Suppressor macrophage treated with lipopolysaccharide for 4 hours (primary cell): ENCODE measurements at places on chromosomes 12 and 14.

- DNase-seq: no peak
Observed at GRCh38 chr14:58861586-58861985, 223.8 kb downstream of the DACT1 start.

DNA sequence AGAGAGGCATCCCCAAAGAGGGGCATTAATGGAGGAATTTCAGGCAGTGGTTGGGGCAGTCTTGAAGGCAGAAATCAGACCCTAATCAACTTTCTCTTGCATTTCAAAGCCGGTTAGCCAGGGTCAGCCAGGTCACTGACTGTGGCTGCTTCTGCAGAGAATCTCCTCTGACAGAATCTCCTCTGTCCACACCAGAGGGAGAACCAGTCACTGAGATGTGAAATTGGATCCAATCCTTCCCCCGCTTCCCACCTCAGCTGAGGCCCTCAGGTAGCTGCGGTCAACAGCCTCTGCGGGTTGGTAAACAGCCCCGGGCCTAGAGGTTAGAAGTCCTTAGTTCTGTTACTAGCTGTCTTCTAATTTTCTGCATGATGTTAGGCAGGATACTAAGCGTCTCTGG lies 39.8 kb upstream of the NUAK1 start:
- no peak for DNase-seq

DNA sequence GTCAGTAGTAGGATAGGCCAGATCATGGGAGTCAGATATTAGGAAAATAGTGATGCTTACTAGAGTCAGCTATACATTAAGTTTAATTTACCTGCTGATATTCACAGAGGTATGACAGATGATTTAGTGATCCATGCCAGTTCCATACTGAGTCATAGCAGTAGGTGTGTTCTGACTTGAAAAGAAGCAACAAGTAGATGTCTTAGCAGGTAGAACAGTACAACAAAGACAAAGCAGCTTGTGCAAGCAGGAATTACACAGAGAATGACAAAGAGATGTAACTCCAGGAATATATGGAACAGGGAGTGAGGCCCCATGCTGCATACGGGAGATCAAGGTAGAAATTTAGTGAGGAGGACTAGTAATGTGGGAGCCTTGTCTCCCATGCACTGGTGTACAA lies 556.9 kb downstream of the SLC16A7 start:
- no peak for DNase-seq

DNA sequence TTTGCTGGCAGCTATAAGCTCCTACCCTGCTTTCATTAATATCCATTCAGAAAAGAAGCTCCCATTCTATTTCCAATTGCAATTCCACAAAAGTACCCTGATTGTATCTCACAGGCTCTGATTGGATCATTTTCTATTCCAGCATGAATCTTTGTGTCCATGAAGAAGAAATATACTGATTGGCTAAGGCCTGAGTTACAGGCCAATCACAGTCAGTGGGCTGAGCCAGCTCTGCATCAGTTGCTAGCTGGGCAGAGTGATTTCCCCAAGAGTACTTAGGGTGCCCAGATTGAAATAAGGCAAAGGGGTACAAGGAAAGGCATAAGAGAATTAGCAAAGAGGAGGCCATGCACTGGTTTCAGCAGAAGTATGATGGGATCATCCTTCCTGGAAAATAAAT lies 14.4 kb downstream of the ART4 start:
- no peak for DNase-seq

GRCh38 chr14:23112359-23113178 lies 6.5 kb downstream of the CEBPE start:
- peak; percentile 48 for DNase-seq

GRCh38 chr14:103910984-103911383 lies 17.3 kb upstream of the TDRD9 start:
- no peak for DNase-seq

DNA sequence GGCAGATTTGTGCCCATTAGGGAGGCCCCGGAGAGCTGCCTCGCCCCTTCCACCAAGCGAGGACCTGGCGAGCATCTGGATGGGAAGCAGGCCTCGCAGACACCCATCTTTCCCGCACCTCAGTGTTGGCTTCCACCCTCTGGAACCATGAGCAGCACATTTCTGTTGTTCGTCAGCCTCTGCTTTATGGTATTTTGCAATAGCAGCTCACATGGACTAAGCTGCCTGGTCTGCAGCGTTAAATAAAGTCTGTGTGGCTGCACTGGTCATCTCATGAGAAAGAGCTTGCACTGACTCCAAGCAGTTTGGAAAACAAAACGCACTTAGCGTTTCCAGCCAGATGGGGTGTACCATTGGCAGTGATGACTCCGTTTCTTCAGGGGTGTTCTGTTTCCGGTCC lies 75.8 kb downstream of the GLT1D1 start:
- no peak for DNase-seq

GRCh38 chr12:123061441-123062205 lies 81.1 kb downstream of the ARL6IP4 start:
- peak; percentile 62 for DNase-seq

DNA sequence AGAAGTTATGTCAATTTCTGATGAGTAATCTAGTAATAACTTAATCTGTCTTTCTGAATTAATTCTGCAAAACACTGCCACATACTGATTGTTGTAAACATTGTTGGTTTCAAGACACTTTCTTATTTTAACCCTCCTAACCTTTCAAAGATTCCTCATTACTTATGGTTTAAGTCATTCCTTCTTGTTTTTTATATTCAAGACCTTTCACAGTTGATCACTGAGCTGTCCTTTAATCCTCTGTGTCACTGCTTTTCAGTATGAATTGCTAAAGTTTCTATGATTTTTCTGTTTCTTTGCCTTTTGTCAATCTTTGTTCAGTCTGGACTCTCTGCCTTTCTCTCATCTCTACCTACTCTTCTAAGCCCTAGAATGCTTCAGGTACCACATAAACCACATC lies 164.7 kb downstream of the RAD51B start:
- DNase-seq: peak; percentile 18

DNA sequence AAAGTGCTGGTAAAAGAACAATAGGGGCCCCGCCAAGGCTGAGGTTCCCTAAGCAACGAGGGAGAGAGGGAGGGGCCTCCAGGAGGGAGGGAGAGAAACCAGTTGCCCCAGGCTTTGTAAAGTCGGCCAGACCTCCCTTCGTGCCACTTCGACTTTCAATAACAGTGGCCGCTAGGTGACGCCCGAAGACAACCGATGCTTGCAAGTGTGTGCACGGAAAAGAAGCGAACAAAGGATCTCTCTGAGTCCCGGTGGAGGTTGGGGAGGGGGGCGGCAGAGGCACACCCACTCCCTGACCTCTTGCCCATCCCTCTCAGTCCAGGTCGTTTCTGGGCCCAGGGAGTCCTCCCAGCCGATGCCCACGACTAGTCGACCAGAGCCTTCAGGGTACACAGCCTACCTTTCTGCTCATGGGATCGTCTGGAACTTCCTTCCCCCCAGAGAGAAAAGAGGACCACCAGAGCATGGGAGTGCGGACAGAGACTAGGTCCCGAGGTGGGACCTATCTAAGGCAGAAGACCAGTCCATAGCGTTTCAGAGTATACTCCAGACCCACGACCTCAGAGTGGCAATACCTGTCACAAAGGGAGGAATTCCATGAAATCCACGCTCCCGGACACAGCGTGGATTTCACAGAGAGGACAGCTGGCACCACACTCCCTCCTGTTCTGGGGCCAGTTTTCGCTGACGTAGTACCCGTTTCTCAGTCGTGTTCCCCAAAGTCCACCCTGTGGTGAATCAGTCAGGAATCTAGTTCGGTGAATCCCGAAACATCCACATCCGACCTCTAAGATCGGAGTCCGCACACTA lies 262.7 kb upstream of the ALG10B start:
- DNase-seq: no peak

DNA sequence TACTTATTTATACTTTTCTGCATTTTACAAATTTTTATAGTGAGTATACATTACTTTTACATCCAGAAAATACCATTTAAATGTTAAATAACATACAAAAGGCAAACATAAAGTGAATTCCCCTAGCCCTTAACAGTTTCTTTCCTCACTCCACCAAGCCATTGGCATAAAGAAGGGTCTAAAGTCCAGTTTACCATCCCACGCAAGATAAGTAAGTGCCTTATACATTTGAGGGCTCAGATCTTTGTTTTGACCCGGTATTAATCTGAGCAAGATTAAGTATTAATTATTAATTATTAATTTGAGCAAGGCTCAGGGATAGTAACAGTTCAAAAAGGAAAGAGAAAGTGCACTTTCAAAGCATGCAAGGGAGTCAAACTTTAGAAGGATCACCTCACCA lies 182.9 kb downstream of the DICER1 start:
- no peak for DNase-seq

DNA sequence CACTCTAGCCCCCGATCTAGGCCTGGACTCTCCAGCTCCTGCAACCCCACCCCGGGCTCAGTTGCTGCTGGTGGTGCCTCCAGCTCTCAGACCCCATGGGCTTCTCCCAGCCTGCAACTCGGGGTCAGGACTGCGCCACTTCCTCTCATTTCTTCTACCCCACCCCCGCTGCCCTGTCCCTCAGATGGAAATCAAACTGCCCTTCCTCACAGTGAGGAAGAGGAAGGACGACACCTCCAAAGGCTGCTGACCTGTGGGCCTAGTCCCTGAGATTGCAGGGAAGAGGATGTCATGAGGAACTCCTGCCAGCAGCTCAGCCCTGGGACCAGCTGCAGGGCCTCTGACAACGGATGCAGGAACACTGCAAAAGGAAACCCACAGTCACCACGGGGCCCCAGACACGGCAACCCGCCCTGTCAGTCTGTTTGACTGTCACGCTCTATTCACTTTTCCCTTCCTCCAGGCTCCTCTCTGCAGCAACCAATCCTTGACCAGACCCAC lies 29.3 kb upstream of the PNMA1 start:
- peak; percentile 53 for DNase-seq

- DNase-seq: peak; percentile 32
Observed at GRCh38 chr12:47361389-47362021, 281.7 kb upstream of the AMIGO2 start.

DNA sequence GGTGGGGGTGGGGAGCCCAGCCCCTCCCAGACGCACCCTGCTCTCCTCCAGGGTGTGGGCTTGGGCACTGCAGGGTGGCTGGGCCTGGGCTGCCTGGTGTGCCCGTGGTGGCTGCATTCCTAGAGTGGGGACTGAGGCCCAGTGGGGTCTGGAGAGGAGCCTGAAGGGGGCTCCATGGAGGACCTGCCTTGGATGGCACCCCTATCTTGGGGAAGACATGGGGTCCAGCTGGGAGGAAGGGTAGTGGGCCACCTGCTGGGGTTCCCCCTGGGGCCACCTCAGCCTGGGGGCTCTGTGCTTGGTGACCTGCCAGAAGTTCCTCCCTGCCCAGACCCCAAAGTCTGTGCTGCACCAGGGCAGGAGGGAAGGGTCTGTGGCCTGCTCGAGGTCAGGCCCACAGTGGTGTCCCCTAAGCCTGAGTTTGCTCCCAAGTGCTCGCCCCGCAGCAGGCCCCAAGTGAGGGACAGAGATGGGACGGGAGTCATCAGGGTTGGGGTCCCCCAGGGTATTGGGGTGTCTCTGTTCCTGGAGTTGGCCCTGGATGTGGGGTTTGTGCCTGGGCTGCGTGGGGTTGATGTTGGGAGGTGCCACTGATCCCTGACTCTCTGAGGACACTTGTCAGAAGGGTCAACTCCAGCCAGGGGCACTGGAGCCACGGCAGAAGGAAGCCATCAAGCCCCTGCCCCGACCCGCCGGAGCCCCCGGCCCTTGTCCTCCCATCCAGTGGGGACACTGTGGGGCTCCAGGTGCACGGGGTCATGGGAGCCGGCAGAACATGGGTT lies 382.9 kb downstream of the TMEM121 start:
- no peak for DNase-seq

DNA sequence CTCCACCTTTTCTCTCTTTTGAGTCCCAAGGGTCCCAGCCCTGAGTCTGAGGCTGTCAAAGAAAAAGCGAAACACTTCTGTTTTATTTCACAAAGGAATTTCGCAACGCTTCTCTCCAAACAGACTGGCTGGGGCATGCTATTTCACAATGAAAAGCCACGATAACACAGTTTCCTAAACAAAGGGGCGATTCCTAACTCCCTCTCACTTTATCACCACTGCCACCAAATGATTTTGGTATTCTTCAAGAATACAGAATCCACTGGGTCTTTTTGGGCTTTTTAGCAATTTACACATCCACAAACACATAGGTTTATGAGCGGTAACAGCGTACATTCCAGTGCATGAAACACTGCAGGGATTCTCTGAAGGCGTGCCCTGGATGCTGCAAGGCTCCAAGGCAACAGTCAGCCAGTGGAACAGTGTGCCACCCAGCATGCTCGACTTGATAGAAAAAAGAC lies 161.2 kb downstream of the DAD1 start:
- peak; percentile 93 for DNase-seq

GRCh38 chr12:77946541-77947061 lies 115.9 kb downstream of the NAV3 start:
- DNase-seq: no peak

GRCh38 chr14:77885367-77885766 lies 85.5 kb downstream of the ADCK1 start:
- no peak for DNase-seq

DNA sequence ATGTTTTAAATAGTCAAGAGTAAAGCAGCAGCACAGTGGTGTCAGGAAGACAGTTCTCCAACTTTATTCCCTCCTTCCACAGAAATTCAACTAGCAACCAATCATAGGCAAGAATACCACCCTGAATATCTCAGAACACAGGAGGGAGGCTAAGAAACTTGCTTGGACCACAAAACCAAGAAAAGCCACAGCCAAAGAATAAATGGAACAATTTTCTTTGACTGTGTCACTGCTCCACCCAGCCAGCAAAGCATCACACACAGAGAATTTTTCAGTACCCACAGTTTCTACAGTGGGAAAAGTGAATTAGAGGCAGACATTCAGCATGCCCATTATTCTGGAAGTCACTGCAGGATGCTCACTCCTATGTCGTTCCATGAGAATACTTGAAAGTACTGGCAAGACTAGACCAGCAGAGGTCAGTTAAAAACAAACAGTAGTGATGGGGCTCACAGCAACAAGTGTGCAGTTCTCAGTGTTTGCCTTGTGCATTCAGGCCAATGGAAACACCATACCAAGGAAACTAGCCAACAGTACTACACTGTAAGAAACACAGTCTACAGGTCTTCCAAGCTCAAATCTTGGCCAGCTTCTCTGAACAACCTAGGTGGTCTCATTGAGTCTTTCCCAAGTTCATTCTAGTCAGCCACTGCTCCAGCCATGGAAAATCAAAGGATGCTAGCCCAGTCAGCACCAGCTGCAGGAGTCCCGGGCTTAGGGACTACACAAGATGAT lies 56.8 kb upstream of the FOXG1 start:
- no peak for DNase-seq

DNA sequence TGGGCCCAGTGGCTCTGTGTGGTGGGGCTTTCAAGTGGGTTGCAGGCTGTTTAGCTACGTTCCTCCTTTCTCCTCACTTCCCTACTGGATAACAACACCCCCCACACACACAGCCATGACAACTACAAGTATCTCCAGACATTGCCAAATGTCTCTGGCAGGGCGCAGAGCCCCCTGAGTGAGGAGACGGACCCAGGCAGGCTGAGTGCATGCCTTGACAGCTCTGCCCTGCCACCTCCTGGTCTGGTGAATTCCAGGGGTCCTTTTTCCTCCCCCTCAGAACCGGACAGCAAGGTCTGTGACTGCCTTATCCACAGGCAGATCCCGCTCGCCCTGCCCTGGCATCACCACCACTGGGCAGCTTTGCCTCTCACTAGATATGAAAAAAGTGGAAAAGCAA lies 276.5 kb downstream of the TMEM132C start:
- DNase-seq: no peak

- no peak for DNase-seq
Observed at GRCh38 chr14:24992624-24993360, 57.2 kb downstream of the STXBP6 start.

- DNase-seq: no peak
Observed at GRCh38 chr14:77832297-77832696, 32.4 kb downstream of the ADCK1 start.

- no peak for DNase-seq
Observed at GRCh38 chr14:101464984-101465794, 96.1 kb upstream of the DIO3 start.

GRCh38 chr14:64688031-64688430 lies 16.2 kb upstream of the PLEKHG3 start:
- peak; percentile 37 for DNase-seq
